Suppressor macrophage (primary cell): ENCODE measurements at places on chromosomes 11 and 22.

- DNase-seq = no peak
These were observed 442.6 kb downstream of the TBC1D22A start for GRCh38 chr22:47205081-47205491.

DNA sequence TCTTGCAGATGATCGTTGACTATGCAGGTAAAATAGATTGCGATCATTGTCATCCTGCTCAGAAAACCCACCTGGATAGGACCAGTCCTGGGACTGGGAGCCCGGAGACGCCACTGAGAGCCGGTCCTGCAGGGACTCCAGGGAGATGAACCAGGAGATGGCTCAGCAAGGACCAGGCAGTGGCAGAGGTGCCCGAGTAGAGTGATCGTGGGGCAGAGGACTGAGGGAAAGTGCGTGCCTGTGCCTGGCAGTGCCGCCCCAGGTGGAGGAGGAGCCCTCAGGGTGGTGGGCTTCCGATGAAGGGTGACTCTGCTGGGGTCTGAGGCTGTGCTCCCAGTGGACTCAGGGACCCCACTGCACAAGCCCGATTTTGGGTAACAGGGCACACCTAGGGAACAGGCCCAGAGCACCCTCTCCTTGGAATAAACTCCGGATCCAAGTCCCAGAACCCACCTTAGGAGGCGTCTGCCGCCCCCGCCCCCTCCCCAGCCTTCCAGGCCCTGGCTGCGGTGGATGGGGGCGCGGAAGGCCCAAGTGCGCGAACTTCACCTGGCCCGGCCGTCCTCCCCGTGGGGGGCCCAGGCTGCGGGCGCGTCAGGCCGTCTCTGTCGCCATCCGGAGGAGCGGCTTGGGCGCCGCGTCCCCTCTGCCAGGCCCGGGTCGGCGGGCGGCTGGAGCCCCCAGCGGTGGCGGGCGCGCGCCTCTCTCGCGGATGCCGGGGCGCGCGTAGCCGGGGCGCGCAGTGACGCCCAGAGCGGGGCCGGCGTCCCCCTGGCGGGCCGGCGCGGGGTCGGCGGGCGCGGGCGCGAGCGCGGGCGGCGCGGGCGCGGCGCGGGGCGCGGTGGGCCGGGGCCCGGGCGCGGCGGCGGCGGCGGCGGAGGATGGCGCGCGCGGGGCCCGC, 1338.8 kb downstream of the BRD1 start:
- no peak for DNase-seq

- no peak for DNase-seq
These were observed 731.0 kb upstream of the CNTN5 start for GRCh38 chr11:98289617-98290263.

- DNase-seq = peak; percentile 9
These were observed 52.6 kb downstream of the PITPNB start for GRCh38 chr22:27866135-27867084.

DNA sequence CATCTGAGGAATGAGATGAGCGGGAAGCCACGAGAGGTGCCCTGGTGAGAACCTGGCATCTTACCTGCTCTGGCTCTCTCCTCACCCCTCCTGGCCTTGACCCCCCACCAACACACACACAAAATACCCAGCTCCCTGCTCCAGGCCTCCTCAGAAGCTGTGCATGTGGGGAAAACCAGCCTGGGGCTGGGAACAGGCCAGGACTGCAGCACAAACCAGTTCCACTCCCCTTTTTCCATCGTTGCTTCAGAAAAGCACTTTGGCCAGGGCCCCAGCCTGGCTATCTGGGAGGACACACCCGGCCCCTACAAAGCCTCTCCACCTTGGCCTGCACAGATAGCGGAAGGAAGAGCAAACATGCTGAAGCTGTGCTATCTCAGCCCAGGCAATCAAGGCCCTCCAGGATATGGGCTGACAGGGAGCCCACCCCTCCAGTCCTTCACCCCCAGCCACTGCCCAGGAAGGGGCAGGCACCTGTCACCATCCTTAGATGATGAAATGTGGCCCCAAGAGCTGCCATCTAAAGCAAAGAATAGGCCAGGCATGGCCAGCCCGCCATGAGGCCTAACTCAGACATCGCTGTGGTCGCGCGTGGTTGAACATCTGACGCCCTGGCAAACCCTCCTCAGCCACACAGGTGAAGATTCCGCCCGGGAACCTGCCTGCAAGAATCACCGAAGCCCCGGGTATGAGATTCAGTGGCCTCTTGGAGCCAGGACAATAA, 35.4 kb downstream of the PISD start:
- DNase-seq = no peak

GRCh38 chr22:22957090-22957489, 69.5 kb downstream of the IGLL5 start:
- DNase-seq = no peak

GRCh38 chr22:45008751-45009605, 827 bp downstream of the PHF21B start:
- peak; percentile 4 for DNase-seq

DNA sequence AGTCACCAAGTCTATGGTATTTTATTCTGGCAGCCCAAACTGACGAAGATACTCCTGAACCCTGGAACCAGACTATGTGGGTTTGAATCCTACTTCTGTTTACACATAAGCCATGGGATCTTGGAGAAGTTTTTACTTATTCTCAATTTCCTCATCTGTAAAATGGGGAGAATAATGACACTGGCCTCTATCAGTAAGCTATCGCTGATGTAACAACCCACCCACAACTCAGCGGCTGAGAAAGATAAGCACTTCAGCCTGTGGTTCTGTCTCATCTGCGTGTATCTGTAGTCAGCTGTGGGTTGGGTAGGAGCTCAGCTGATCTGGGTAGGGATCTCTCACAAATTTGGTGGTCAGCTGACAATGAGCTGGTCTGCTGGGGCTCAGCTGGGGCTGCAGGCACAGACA, 68.0 kb upstream of the ALX4 start:
- DNase-seq = no peak

- DNase-seq = peak; percentile 63
These were observed 5.5 kb downstream of the YDJC start for GRCh38 chr22:21624120-21624879.

GRCh38 chr11:43222215-43222614, 89.6 kb upstream of the API5 start:
- DNase-seq = no peak

GRCh38 chr11:46345131-46345597, 2.1 kb upstream of the DGKZ start:
- peak; percentile 92 for DNase-seq
